ENCODE measurements at places on chromosomes 2 and 18. TPM values are rescaled to one million over a fixed set of nuclear protein-coding genes. Genes with fewer than 3 reads are reported as not detected.

Gene IL18R1
- total RNA-seq, result 20.5 TPM

Gene C1QL2
- total RNA-seq, result not detected

Gene POU3F3
- not detected for total RNA-seq

Gene REG3G
- total RNA-seq, result not detected

Gene HOXD10
- total RNA-seq, result not detected

Gene HOXD12
- not detected for total RNA-seq

Gene SCN7A
- total RNA-seq, result not detected

Gene CSRNP3
- total RNA-seq, result not detected

Gene PARD3B
- 1.5 TPM for total RNA-seq

Gene CAPN14
- 0.67 TPM for total RNA-seq

Gene SPATA3
- 2.2 TPM for total RNA-seq

DNA sequence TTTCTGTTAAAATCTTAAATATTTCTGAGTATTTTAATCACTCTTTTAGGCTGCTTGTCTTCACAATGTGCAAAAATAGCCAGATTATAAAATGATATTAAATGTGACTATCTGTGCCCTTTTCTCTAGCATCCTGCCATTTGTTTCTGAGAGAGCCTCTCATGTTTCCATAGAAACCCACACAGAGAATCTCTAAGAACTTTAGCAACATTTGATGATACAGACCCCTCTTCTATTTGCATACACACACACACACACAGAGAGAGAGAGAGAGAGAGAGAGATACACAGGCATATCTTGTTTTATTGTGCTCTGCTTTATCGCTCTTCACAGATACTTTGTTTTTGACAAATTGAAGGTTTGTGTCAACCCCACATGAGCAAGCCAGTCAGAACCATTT, 134.5 kb upstream of the DDX18 start:
- no peak for ATAC-seq
- no peaks in the 10 kb centered on the region for H3K36me3 ChIP-seq
- H3K27ac ChIP-seq, result no peak overlapping the region

DNA sequence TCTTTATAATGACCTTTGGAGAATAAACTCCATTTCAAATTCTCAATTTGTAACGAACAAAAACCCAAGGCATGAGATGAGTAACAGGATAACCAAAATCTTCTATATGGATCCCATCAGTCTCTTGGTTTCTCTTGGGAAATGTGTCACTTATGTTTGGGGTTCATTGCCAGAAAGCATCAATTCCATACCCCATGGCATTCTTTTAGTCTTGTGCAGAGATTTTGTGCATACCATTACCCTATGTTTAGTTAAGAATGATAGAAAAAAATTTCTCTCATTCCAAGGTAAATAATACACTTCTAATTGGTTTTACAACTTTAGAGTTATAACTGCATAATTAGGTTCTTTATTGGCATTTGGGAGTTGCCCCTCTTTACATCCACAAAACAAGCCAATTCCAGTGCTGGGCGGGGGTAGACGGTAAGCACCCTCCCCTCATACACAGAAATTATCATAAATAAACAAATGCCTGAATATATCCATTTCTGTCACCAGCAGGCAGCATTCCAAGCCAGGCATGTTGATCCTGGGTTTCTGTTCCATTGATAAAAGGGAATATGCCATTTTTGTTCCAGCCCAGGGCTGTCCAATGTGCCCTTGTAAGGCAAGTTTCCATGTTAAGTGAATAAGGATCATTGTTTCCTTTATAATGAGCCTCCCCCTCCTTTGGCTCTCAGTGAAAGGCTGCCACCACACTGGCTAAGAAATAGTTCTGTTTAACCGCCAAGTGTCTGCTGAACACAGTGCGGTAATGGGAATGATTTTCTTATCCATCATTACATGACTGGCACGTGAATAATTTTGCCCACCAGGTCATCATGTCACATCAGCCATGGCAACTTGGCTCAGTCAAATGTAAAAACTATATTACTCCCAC, 680.1 kb upstream of the ZEB2 start:
- no peak for ATAC-seq
- no peaks in the 10 kb centered on the region for H3K4me1 ChIP-seq
- no peak overlapping the region for H3K4me3 ChIP-seq

DNA sequence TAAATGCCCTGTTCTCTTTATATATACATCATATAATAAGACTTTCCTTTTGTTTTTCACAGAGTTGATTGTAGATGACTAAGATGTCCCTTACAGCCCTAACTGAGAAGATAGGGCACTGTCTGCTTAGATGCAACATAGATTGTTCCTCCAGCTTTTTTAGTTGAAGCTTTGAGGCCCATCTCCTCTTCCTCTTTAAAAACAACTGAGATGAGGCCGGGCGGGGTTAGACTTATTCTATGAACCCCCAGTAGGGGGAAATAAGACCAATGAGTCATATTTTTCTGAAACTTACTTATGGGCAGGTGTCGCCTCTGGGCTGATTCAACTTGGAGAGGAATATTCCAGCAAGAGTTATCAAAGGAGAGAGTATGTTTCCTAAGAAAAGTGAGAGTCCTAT, 84.6 kb downstream of the FBXO15 start:
- H3K27me3 ChIP-seq, result peaks cover 38% of the 10 kb centered on the region
- no peak for ATAC-seq
- H3K36me3 ChIP-seq, result no peaks in the 10 kb centered on the region

DNA sequence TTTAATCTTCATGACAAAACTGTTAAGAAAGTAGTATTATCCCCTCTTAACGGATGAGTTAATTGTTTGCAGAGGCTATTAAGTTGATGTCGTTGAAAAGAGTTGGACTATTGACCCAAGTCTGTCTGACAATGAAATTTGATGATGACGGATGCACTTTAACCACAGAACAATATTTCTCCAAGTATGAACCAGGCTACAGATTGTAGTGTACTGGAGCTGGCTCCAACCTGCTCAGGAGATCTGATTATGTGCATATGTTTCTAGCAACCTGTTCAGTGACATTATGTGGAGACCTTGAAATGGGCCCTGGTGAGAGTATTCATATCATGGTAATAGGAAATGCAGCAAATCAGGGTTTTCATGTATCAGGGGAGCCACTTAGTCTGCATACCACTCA, 174.1 kb downstream of the CDH7 start:
- H3K4me3 ChIP-seq, result no peak overlapping the region
- H3K27ac ChIP-seq, result no peak overlapping the region
- H3K27me3 ChIP-seq, result no peaks in the 10 kb centered on the region
- no peaks in the 10 kb centered on the region for H3K36me3 ChIP-seq
- ATAC-seq, result no peak

DNA sequence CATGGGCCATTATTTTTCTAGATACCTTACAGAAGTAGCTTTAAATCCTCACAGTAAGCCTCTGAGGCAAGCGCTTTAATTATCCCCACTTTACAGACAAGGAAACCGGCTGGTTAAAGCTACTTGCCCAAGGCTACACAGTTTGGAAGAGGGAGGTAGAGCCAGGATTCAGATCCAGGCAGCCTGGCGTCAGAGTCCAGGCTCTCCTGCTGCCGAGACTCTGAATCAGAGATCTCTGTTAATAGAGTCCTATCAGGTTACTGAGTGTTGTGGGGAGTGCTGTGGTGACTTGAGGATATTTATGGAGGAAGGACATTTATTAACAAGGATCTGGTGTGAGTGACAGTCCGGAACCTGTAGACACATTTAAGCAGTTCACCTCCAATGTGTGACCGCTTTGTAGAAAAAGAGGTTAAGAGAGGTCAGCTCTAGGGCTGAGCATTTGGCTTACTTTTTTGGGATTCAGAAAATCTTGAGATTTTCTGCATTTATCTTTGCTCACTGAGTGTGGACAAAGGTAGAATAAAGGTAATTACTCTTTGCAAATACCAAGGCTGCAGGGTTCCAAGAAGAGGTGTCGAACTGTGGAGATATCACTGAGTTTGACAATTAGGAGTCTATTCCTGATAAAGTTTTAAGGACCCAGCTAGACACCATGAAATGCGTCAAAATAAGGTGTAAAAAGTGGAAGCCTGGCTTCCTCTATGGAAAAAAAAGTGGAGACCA, 1.6 kb upstream of the CEP192 start:
- H3K4me3 ChIP-seq, result no peak overlapping the region
- no peaks in the 10 kb centered on the region for H3K27me3 ChIP-seq
- peaks cover 25% of the 10 kb centered on the region for H3K4me1 ChIP-seq
- H3K27ac ChIP-seq, result peak overlapping the region; percentile 92
- ATAC-seq, result no peak

- no peak for ATAC-seq
- no peak overlapping the region for H3K4me3 ChIP-seq
- peaks cover 13% of the 10 kb centered on the region for H3K4me1 ChIP-seq
- H3K27me3 ChIP-seq, result no peaks in the 10 kb centered on the region
- peaks cover 11% of the 10 kb centered on the region for H3K36me3 ChIP-seq
Measured at GRCh38 chr18:49178736-49179135, 228.0 kb upstream of the SMAD7 start.

DNA sequence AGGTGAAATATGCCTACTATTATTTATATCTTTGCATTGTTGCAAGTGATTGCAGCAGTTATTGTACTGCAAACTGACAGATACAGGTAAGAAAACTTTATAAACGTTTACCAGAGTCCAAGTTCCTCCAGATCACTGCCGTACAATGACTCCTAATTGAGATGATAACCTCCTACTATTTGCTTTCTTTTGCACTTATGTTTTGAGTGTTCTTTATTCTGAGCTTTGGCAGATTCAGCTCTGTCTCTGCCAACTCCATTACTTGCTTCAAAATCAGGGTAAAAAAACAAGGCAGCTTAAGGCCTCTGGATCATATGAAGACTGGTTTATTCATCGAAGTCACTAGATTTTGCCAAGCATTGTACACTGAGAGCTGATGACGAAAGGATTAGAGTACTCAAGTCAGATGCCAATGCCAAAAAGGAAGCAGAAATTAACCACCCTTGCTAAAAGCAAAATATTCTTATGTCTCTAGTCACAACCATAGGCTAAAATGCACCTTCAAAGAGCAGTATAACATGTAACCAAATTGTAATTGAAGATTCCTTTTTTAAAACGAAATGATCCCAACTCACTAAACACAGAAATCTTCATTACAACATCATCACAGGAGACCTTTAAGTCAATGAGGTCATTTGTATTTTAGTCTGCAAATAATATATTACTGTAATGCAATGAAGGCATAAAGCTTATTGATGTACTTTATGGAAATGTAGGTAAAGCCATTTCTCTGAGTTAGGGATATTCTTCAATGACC, 10.5 kb upstream of the IKZF2 start:
- H3K4me3 ChIP-seq, result no peak overlapping the region
- H3K27me3 ChIP-seq, result peaks cover 3% of the 10 kb centered on the region
- no peak overlapping the region for H3K27ac ChIP-seq
- no peaks in the 10 kb centered on the region for H3K36me3 ChIP-seq

GRCh38 chr2:20818820-20819219, 4.1 kb downstream of the LDAH start:
- H3K4me3 ChIP-seq, result peak overlapping the region; percentile 57
- no peaks in the 10 kb centered on the region for H3K27me3 ChIP-seq
- peaks cover 24% of the 10 kb centered on the region for H3K4me1 ChIP-seq
- H3K36me3 ChIP-seq, result peaks cover 26% of the 10 kb centered on the region
- peak; percentile 81 for ATAC-seq
- H3K27ac ChIP-seq, result peak overlapping the region; percentile 87

GRCh38 chr18:69599377-69599776, 198.7 kb downstream of the DOK6 start:
- H3K27ac ChIP-seq, result no peak overlapping the region
- H3K36me3 ChIP-seq, result no peaks in the 10 kb centered on the region
- no peak overlapping the region for H3K4me3 ChIP-seq
- H3K4me1 ChIP-seq, result no peaks in the 10 kb centered on the region
- ATAC-seq, result no peak

DNA sequence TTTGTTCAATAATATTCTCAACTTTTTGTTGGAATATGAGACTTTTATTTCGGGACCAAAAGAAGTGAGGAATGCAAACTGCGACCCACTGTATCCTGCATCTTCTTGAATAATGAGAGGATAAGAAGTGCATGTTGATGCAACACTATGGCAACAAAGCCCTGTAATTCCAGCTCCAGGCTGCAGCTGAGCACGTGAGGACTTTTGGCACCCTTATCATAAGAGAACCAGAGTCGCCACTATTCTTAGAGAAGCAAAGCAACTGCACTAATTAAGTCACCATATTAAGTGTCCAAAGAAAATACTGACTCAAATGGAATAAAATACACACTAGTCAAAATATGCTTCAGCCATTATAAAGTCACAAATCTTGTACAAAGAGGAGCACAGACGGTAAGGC, 65.8 kb downstream of the FAM210A start:
- no peaks in the 10 kb centered on the region for H3K4me1 ChIP-seq
- no peaks in the 10 kb centered on the region for H3K27me3 ChIP-seq
- no peak overlapping the region for H3K4me3 ChIP-seq
- H3K36me3 ChIP-seq, result peaks cover 28% of the 10 kb centered on the region
- no peak overlapping the region for H3K27ac ChIP-seq
- no peak for ATAC-seq

GRCh38 chr18:74480149-74480651, 16.0 kb upstream of the CNDP2 start:
- no peak for ATAC-seq
- H3K4me1 ChIP-seq, result peaks cover 4% of the 10 kb centered on the region
- H3K27ac ChIP-seq, result no peak overlapping the region
- H3K27me3 ChIP-seq, result peaks cover 10% of the 10 kb centered on the region
- H3K36me3 ChIP-seq, result no peaks in the 10 kb centered on the region

- no peaks in the 10 kb centered on the region for H3K36me3 ChIP-seq
- ATAC-seq, result no peak
- H3K4me1 ChIP-seq, result no peaks in the 10 kb centered on the region
- no peak overlapping the region for H3K27ac ChIP-seq
- no peaks in the 10 kb centered on the region for H3K27me3 ChIP-seq
Measured at GRCh38 chr18:42477267-42477666, 522.2 kb downstream of the PIK3C3 start.

DNA sequence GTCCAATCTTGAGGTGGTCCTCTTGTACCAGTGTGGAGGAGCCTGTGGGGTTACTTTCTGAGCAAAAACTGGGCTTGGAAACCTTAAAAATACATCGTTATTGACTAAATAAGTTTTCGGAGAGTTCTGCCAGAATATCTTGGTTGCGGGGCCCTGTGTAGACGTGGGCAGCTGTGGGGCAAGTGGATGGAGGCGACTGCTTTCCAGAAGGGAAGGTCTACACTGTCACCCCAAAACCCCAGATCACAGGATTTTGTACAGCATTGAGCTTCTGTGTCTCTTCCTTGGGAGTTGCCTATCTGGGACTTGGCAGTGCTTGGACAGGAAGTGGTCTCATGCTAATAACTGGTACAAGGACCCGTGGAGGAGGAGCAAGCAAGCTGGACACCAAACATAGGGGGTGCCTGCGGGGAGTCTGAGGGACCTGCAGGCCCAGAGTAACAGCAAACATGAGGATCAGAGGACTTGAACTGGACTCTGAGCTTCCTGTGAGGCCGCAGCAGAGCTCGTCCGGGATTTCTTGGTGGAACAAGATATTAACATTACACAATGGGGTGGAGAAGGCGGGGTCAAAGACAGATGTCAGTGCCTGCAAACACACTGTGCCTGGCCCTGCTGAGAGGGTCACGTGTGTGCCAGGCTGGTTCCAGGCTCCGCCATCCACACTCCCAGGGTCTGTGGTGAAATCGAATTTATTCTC, 48.0 kb upstream of the CTLA4 start:
- H3K27ac ChIP-seq, result no peak overlapping the region

- H3K27me3 ChIP-seq, result no peaks in the 10 kb centered on the region
- no peak overlapping the region for H3K4me3 ChIP-seq
- no peaks in the 10 kb centered on the region for H3K4me1 ChIP-seq
Measured at GRCh38 chr2:168645696-168646338, 156.6 kb upstream of the NOSTRIN start.

GRCh38 chr2:116133381-116133942, 1681.0 kb upstream of the DDX18 start:
- no peaks in the 10 kb centered on the region for H3K36me3 ChIP-seq
- no peak overlapping the region for H3K4me3 ChIP-seq
- H3K27me3 ChIP-seq, result no peaks in the 10 kb centered on the region
- no peaks in the 10 kb centered on the region for H3K4me1 ChIP-seq
- H3K27ac ChIP-seq, result no peak overlapping the region

Measured in activated T-helper 17 cell treated with anti-CD3 and anti-CD28 coated beads, Interleukin-2, amount 50 U/mL, for 72 hours (primary cell).